ENCODE measurements at places on chromosomes 7 and 10.

- no peak for DNase-seq
Measured at GRCh38 chr10:126470991-126471390, 82.7 kb upstream of the ADAM12 start.

- DNase-seq: no peak
Measured at GRCh38 chr10:17199351-17199804, 2.1 kb downstream of the TRDMT1 start.

- no peak for DNase-seq
Measured at GRCh38 chr10:2425320-2425719, 642.0 kb upstream of the PFKP start.

GRCh38 chr10:102796407-102797176, 40.6 kb downstream of the CYP17A1 start:
- DNase-seq: peak; percentile 40

DNA sequence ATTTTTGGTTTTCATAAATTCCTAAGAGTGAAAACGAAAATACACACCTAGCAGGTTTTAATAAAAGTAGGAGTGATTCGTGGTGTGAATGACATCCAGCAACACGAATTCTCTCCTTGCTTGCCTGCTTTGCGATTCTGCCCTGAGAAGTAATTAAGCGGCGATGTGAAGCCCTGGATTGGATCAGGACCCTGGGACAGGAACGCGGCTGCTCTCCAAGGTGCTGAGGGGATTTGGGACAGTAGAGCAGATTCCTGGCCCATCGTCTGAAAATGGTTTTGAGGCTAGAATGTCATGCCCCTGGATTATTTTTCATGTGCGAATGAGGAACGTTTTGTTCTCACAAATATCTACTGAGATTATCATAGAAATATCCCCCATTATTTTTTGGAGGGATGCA, 7.8 kb downstream of the NPS start:
- DNase-seq: no peak

- DNase-seq: no peak
Measured at GRCh38 chr10:121288864-121289661, 309.2 kb downstream of the FGFR2 start.

GRCh38 chr7:69898189-69898588, 299.9 kb downstream of the AUTS2 start:
- no peak for DNase-seq

GRCh38 chr7:159010937-159011721, 133.5 kb downstream of the VIPR2 start:
- no peak for DNase-seq

GRCh38 chr10:130337696-130338635, 201.8 kb downstream of the GLRX3 start:
- no peak for DNase-seq

DNA sequence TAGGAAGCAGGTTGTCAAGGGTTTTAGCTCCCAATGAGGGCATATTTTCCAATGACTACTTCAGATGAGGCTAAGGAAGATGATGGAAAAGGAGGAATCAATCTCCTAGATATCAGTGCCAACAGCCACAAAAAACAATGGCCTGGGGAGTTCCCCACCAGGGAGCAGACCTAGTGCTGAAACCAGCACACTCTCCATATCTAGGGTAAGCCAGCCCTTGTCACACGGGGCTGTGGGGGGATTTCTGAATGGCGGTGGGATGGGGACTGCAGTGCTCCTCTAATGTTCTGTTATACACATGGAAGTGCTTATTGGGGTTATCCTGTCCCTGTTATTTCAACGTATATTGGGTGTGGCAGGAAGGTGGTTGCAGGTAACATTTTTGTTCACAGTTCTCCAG, 18.5 kb downstream of the EPC1 start:
- DNase-seq: no peak

GRCh38 chr7:101121991-101122932, 4.6 kb upstream of the SERPINE1 start:
- DNase-seq: no peak

DNA sequence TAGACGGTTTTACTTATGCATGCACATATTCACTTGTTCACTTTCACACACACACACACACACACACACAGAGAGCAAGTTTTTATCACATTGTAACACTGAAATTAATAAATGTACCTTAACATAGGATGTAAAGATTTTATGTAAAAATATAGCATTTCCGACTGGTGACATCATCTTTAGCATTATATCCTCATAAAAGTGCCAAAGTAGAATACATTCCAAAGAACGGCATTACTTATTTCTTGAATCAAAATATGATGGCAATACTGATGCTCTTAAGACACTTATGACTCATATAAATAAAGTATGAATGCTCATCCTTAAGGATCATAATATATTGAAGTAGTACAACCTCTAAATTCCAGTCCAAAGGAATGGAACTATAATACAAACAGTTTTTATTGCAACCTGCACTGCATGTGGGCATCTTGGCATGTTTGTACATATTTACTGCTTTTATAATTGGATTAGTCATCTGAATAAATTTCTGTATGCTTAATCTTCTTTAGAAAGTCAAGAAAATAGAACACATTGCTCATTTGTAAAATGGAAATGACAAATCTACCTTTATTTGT, 290.0 kb upstream of the SEMA3A start:
- DNase-seq: no peak

DNA sequence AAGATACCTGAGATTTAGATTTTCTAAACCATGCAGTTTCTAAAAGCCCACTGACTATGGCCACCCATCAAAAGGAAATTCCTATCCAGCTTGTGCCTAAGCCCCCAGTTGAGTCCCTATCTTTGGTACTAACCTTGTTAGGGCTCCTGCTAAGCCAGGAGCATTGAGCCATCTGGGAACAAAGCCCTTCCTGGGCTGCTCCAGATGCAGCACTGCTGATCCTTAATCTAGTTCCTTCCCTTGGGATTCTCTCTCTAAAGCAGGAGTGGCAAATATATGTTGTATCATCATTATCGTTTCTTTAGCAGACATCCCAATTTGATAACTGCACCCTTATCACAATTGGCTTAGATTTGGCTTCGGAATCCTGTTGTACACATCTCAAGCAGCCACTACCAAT, 24.7 kb upstream of the PDLIM1 start:
- DNase-seq: no peak

- no peak for DNase-seq
Measured at GRCh38 chr10:113436851-113437250, 116.0 kb upstream of the HABP2 start.

- no peak for DNase-seq
Measured at GRCh38 chr7:148670807-148671206, 27.9 kb upstream of the CUL1 start.

DNA sequence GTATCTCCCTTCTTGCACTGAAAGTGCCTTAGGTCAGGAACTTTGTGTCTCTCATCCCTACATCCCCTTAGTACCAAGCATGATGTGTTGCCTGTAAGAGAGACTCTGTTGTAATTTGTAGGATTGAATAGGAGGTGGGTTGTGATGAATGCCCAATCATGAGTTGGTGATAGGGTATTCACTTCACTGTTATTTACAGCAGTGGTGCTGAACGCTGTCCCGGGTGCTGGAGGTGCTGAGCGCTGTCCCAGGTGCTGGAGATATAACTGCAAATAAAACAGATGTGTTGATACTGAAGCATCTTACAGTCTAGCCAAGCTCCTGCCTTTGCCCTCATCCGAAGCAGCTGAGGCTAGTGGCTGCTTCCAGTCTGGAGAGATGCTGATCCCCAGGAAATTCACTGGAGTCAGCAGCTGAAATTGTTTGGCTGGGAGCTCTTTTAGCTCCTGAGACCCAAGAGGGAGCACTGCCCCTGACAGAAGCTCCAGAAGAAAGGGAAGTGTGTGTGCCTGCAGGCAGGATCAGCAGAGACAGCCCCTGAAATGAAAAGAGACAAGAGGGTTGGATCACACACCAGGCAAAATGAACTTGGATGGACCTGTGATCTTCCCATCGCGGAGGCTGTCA, 183.4 kb downstream of the SORCS3 start:
- DNase-seq: no peak

GRCh38 chr7:94882891-94883290, 24.5 kb upstream of the PPP1R9A start:
- no peak for DNase-seq

DNA sequence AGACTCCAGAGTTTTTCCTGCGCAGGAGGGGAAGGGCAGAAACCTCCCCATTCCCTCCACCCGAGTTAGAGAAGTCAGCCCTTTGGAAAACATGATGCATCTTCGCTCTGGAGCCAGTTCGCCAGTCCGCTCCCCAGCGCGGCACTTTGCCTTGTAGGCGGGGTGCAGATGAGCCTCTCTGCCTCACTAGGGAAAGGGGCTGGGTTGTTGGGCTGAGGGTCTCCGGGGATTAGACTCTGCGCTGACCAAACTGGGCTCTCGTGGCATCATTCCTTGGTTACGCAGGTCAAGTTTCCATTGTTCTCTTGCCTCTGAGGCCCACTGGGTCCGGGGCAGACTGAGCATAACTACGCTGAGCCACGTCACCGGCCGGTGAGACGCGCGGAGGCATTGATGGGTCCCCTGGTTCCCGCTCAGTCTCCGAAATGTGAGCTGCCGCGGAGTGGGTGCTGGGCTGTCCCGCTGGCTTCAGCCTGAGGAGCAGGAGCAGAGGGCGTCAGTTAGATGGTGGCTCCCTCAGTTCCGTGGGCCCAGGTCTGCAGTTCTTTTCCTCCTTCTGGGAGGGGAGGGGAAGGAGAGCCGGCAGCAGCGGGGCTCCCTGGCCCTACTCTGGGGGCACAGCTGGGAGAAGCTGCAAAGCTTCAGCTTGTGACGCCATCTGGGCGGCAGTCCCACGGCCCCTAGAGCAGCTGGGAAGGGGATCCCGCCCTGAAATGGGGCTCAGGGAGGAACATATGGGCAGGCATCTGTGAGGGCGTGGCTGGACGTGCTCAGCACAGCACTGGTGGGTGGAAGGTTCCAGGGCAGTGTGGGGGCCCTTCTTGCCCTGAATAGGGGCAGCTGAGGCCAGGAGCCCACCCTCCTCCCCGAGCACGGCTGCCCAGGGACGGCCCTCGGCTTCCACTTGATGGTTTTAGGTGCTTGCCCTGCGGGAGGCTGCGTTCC, 121.3 kb upstream of the BTBD16 start:
- no peak for DNase-seq

GRCh38 chr10:87659571-87660483, at the start of gene PAPSS2:
Gene PAPSS2, plus strand, starts transcription at chr10:87659878. Its CDS starts 104 bp downstream, at chr10:87659982.
- DNase-seq: peak; percentile 47

DNA sequence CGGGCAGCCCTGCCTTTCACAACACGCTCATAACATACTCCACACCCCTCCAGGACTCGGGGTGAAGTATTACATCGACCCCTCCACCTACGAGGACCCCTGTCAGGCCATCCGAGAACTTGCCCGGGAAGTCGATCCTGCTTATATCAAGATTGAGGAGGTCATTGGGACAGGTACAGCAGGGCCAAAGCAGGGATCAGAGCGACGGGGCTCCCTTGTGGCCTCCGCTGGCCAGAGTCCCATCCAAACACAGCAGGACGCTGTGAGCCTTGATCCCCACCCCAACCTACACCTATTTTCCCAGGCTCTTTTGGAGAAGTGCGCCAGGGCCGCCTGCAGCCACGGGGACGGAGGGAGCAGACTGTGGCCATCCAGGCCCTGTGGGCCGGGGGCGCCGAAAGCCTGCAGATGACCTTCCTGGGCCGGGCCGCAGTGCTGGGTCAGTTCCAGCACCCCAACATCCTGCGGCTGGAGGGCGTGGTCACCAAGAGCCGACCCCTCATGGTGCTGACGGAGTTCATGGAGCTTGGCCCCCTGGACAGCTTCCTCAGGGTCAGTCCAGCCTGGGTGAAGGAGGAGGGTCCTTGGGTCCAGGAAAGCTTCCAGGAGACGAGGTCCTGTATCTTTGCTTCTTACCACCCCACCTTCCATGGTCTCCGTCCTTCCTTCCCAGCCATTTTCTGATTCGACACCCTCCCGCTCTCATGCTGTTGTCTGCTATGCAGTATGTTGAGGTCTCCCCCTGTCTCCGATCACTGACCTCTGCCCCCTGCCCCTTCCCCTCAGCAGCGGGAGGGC, 13.5 kb downstream of the EPHB6 start:
- no peak for DNase-seq

- no peak for DNase-seq
Measured at GRCh38 chr7:130907439-130907838, 173.4 kb upstream of the KLF14 start.

- no peak for DNase-seq
Measured at GRCh38 chr10:66844176-66844942, 81.5 kb upstream of the LRRTM3 start.

- DNase-seq: no peak
Measured at GRCh38 chr7:127726476-127726875, 74.5 kb downstream of the SND1 start.

Data from stimulated activated CD4-positive, alpha-beta T cell treated with anti-CD3 and anti-CD28 coated beads, Interleukin-2, amount 100 ng/mL, for 24 hours (primary cell).